ENCODE measurements at places on chromosomes 5 and 9.

DNA sequence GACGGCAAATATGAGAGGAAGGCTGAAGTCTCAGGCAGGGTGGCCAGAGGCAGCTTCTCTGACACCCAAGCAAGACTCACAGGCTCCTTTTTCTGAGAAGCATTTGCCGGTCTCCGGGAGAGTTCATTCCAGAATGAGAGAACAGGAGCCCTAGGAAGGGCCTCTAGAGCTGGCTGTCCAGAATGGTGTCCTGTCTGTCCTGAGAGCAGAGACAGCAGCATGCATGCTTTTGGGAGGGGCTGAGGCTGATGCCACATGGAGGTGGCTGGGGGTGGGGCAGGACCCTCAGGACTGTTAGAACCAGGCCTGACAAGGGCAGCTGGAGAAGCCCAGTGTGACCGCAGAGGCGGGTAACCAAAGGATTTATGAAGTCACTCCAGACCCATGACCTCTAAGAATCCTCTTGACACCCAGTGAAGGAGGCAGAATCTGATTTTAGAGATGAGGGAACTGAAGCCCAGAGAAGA, 60.0 kb downstream of the SHB start:
- peaks cover 43% of the 10 kb centered on the region for H3K4me1 ChIP-seq
- no peak overlapping the region for H3K4me3 ChIP-seq
- peak overlapping the region; percentile 52 for H3K27ac ChIP-seq
- H3K27me3 ChIP-seq: no peaks in the 10 kb centered on the region
- H3K36me3 ChIP-seq: peaks cover 3% of the 10 kb centered on the region

GRCh38 chr5:150180241-150181026, 9.4 kb upstream of the SLC6A7 start:
- H3K36me3 ChIP-seq: no peaks in the 10 kb centered on the region
- peak; percentile 82 for DNase-seq
- H3K4me1 ChIP-seq: peaks cover 35% of the 10 kb centered on the region
- H3K27me3 ChIP-seq: no peaks in the 10 kb centered on the region
- no peak overlapping the region for H3K4me3 ChIP-seq

GRCh38 chr5:28483327-28484025, 1445.1 kb upstream of the CDH9 start:
- no peak for DNase-seq
- no peak overlapping the region for H3K27ac ChIP-seq
- H3K4me3 ChIP-seq: no peak overlapping the region
- H3K27me3 ChIP-seq: no peaks in the 10 kb centered on the region
- no peaks in the 10 kb centered on the region for H3K36me3 ChIP-seq

DNA sequence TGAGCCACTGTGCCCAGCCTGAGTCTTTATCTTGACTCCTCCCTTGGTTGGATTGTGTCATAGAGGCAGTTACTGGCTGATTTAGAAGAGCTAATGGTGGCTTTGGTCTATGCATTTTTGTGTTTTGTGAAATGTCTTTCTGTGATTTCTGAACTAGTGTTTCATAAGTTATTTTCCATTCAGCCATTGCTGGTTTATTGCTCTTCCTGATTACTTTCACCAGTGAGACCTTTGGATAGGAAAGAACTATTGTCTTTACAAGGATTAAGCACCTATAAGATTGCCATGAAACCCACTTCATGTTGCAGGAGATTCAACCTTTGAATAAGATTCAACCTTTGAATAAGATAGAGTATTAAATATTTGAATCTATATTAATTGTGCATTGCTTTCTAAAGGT, 8.7 kb upstream of the HAPLN1 start:
- no peaks in the 10 kb centered on the region for H3K36me3 ChIP-seq
- no peak for DNase-seq
- H3K4me3 ChIP-seq: no peak overlapping the region
- H3K27ac ChIP-seq: no peak overlapping the region
- no peaks in the 10 kb centered on the region for H3K4me1 ChIP-seq

GRCh38 chr5:55650386-55650785, 61.7 kb downstream of the SLC38A9 start:
- H3K27ac ChIP-seq: no peak overlapping the region
- no peak for DNase-seq
- H3K4me3 ChIP-seq: no peak overlapping the region
- no peaks in the 10 kb centered on the region for H3K27me3 ChIP-seq
- no peaks in the 10 kb centered on the region for H3K4me1 ChIP-seq
- peaks cover 13% of the 10 kb centered on the region for H3K36me3 ChIP-seq

DNA sequence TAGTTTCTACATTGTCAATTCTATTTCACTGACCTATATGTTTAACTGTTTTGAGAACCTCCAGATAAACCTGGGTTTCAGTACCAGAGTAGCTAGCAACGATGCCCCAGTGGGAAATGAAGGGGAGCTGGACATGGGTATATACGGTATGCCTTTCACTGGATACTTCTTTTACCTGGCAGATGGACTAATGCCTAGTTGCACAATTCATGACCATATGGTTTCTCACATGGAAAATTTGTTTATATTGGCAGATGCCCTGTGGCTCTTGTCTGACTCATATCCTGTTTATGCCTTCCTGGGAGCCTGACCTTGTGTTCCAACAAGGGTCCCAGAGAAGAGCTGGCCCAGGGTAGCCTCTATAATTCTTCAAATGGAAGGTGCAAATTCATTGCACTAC, 144.1 kb downstream of the MAT2B start:
- no peaks in the 10 kb centered on the region for H3K4me1 ChIP-seq
- H3K27me3 ChIP-seq: no peaks in the 10 kb centered on the region
- H3K4me3 ChIP-seq: no peak overlapping the region
- no peaks in the 10 kb centered on the region for H3K36me3 ChIP-seq
- no peak overlapping the region for H3K27ac ChIP-seq
- no peak for DNase-seq

- no peaks in the 10 kb centered on the region for H3K36me3 ChIP-seq
- peaks cover 53% of the 10 kb centered on the region for H3K27me3 ChIP-seq
- H3K27ac ChIP-seq: no peak overlapping the region
- H3K4me3 ChIP-seq: peak overlapping the region; percentile 67
These were observed 38.4 kb upstream of the PLEKHG4B start for GRCh38 chr5:53381-54174.

- no peaks in the 10 kb centered on the region for H3K27me3 ChIP-seq
- H3K4me1 ChIP-seq: peaks cover 24% of the 10 kb centered on the region
- no peaks in the 10 kb centered on the region for H3K36me3 ChIP-seq
- H3K4me3 ChIP-seq: no peak overlapping the region
- DNase-seq: no peak
These were observed 87.9 kb downstream of the CEMIP2 start for GRCh38 chr9:71680189-71680980.
